Testis (tissue), 5 donors: ENCODE measurements at places on chromosomes 16 and 17. TPM values are rescaled to one million over a fixed set of nuclear protein-coding genes. Genes with fewer than 3 reads are reported as not detected.

ZSCAN10 gene
- total RNA-seq = 0.79 TPM

CACNB1 gene
- 19.8 TPM for total RNA-seq

TMUB2 gene
- 63.1 TPM for total RNA-seq

FOXC2 gene
- 11.2 TPM for total RNA-seq

KRT24 gene
- total RNA-seq = not detected

LUC7L3 gene
- 160 TPM for total RNA-seq

ZDHHC1 gene
- 62.7 TPM for total RNA-seq

OR1A1 gene
- total RNA-seq = not detected

BRIP1 gene
- total RNA-seq = 10.6 TPM

GRCh38 chr16:8928467-8928957 lies 35.2 kb downstream of the USP7 start:
- no peaks in the 10 kb centered on the region for H3K36me3 ChIP-seq
- H3K4me3 ChIP-seq = no peak overlapping the region
- no peak overlapping the region for H3K27ac ChIP-seq
- H3K27me3 ChIP-seq = no peaks in the 10 kb centered on the region

DNA sequence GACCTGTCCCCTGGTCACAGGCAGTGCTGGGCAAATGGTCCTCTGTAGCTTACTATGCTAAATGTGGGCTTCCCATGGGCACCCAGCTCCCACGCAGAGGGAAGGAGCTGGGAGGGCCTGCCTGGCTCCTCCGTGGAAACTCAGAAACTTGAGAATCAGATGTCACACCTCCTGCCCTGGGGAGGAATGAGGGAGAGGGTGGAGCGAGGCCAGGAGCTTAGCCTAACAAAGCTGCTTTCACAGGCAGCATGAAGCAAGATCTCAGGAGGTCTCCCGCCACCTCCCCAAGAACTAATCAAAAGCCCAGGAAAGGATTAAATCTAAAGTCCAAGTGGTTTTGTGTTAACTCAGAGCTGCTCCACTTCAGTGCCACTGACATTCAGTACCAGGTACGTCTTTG lies 33.6 kb upstream of the XYLT2 start:
- DNase-seq = no peak
- H3K4me1 ChIP-seq = peaks cover 7% of the 10 kb centered on the region
- H3K36me3 ChIP-seq = no peaks in the 10 kb centered on the region
- no peak overlapping the region for H3K4me3 ChIP-seq
- no peak overlapping the region for H3K27ac ChIP-seq

GRCh38 chr16:16578701-16579100 lies 199.8 kb downstream of the NPIPA7 start:
- no peaks in the 10 kb centered on the region for H3K4me1 ChIP-seq
- no peaks in the 10 kb centered on the region for H3K36me3 ChIP-seq
- H3K27me3 ChIP-seq = no peaks in the 10 kb centered on the region
- DNase-seq = no peak
- H3K4me3 ChIP-seq = no peak overlapping the region

DNA sequence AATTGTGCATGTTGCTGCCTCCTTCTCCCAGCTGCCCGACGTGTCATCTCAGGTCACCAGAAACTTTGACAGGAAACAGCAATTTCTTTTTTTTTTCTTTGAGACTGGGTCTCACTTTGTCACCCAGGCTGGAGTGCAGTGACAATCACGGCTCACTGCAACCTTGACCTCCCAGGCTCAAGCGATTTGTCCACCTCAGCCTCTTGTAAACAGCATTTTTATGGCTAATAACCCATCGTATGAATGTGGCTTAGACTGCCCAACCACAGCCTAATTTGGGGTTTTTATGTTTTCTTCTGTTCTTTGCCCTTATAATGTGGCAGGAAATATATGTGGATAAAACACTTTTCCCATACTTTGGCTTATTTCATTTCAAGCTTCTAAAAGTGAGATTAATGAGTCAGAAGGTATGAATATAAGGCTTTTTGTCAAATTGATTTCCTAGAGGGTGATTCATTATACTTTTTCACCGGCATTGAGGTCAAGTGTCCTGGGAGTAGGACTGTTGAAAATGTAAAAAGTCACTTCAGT lies 31.0 kb upstream of the SLC5A10 start:
- no peak overlapping the region for H3K4me3 ChIP-seq
- DNase-seq = no peak
- no peaks in the 10 kb centered on the region for H3K36me3 ChIP-seq
- no peaks in the 10 kb centered on the region for H3K27me3 ChIP-seq

GRCh38 chr17:38906460-38907228 lies 18.8 kb upstream of the LASP1NB start:
- peaks cover 16% of the 10 kb centered on the region for H3K4me1 ChIP-seq
- no peak overlapping the region for H3K27ac ChIP-seq
- no peak overlapping the region for H3K4me3 ChIP-seq
- DNase-seq = no peak
- H3K36me3 ChIP-seq = no peaks in the 10 kb centered on the region

DNA sequence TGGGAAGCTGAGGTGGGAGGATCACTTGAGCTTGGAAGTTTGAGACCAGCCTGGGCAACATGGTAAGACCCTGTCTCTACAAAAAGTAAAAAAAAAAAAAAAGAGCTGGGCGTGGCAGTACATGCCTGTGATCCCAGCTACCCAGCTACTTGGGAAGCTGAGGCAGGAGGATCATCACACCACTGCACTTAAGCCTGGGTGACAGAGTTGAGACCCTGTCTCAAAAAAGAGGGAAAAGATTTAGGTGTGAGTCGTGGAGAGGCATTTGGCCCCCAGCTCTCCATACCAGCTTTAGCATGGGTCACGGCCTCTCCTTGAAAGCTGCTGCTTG lies 19.1 kb downstream of the ST6GALNAC2 start:
- no peak overlapping the region for H3K4me3 ChIP-seq
- no peak overlapping the region for H3K27ac ChIP-seq
- peaks cover 29% of the 10 kb centered on the region for H3K4me1 ChIP-seq
- no peaks in the 10 kb centered on the region for H3K36me3 ChIP-seq
- DNase-seq = no peak
- no peaks in the 10 kb centered on the region for H3K27me3 ChIP-seq

GRCh38 chr17:15263680-15264079 lies 1.4 kb downstream of the PMP22 start:
- peak overlapping the region; percentile 93 for H3K27ac ChIP-seq
- no peak for DNase-seq
- no peaks in the 10 kb centered on the region for H3K36me3 ChIP-seq
- peaks cover 16% of the 10 kb centered on the region for H3K4me1 ChIP-seq

DNA sequence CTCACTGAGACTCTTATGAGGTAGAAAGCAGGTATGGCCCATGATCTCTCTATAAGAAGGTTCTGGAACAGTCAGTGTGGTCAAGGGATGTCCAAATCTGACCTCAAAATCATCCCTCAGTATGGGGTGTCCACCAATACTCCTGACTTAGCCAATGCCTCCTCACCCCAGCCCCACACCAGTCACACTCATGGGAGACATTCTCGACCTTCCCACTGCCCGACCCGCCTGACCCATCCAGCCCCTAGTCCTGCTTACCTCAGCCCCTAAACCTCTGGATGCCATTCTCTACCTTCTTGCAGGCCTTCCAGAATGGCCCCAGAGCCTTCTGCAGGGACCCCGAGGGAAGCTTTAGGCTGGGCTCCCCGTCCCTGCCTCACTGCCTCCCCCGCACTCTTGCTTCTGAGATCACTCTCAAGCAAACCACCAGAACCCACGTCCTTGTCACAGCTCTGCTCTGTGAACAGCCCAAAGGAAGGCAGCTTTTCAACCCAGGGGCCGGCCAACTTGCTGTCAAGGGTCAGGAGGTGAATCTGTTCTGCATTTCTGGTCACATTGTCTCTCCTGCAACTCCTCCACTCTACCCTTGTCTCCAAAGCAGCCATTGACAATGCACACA lies 44.9 kb upstream of the RBFOX3 start:
- no peak overlapping the region for H3K4me3 ChIP-seq
- no peaks in the 10 kb centered on the region for H3K27me3 ChIP-seq
- no peaks in the 10 kb centered on the region for H3K36me3 ChIP-seq
- H3K4me1 ChIP-seq = peaks cover 9% of the 10 kb centered on the region

DNA sequence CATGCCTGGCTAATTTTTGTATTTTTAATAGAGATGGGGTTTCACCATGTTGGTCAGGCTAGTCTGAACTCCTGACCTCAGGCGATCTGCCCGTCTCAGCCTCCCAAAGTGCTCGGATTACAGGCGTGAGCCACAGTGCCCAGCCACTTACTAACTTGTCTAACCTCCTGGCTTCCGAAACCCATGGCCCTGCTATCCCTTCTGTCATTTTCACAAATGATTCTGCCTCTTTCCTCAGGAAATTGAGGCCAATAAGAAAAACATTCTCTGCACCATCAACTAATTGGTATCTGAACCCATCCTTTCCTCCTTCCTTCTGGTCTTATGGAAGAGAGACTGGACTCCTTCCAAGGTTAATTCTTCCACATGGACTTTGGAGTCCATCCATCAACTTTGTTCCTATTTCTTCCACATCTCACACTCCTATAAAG lies 27.9 kb upstream of the TNRC6A start:
- H3K36me3 ChIP-seq = no peaks in the 10 kb centered on the region
- no peaks in the 10 kb centered on the region for H3K27me3 ChIP-seq
- no peaks in the 10 kb centered on the region for H3K4me1 ChIP-seq
- DNase-seq = no peak
- H3K4me3 ChIP-seq = no peak overlapping the region

DNA sequence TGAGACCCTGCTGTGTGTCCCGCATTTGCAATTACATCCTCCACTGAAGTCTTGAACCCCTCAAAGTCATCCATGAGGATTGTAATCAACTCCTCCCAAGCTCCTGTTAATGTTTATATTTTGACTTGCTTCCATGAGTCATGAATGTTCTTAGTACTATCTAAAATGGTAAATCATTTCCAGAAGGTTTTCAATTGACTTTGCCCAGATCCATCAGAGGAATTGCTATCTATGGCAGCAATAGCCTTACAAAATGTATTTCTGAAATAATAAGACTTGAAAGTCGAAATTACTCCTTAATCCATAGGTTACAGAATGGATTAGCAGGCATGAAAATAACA lies 2.5 kb upstream of the C16orf87 start:
- H3K4me1 ChIP-seq = peaks cover 8% of the 10 kb centered on the region
- H3K36me3 ChIP-seq = no peaks in the 10 kb centered on the region
- DNase-seq = no peak
- H3K27ac ChIP-seq = no peak overlapping the region
- H3K27me3 ChIP-seq = no peaks in the 10 kb centered on the region

- no peaks in the 10 kb centered on the region for H3K36me3 ChIP-seq
- H3K4me1 ChIP-seq = peaks cover 27% of the 10 kb centered on the region
- H3K27me3 ChIP-seq = no peaks in the 10 kb centered on the region
- no peak overlapping the region for H3K27ac ChIP-seq
These were observed 970 bp upstream of the HSD11B2 start for GRCh38 chr16:67429799-67430503.

GRCh38 chr17:74690409-74690825 lies 22.3 kb downstream of the CD300LF start:
- H3K4me1 ChIP-seq = no peaks in the 10 kb centered on the region
- no peak overlapping the region for H3K27ac ChIP-seq
- no peak overlapping the region for H3K4me3 ChIP-seq
- no peaks in the 10 kb centered on the region for H3K27me3 ChIP-seq

GRCh38 chr17:4236456-4236855 lies 27.3 kb downstream of the ANKFY1 start:
- H3K36me3 ChIP-seq = no peaks in the 10 kb centered on the region
- no peak overlapping the region for H3K27ac ChIP-seq
- DNase-seq = no peak
- H3K27me3 ChIP-seq = no peaks in the 10 kb centered on the region
- H3K4me1 ChIP-seq = no peaks in the 10 kb centered on the region

GRCh38 chr17:37737971-37738370 lies 6.9 kb downstream of the HNF1B start:
- DNase-seq = no peak
- peaks cover 5% of the 10 kb centered on the region for H3K4me1 ChIP-seq
- H3K4me3 ChIP-seq = no peak overlapping the region
- H3K27me3 ChIP-seq = peaks cover 6% of the 10 kb centered on the region

- no peak overlapping the region for H3K4me3 ChIP-seq
- no peaks in the 10 kb centered on the region for H3K27me3 ChIP-seq
- H3K4me1 ChIP-seq = no peaks in the 10 kb centered on the region
- H3K27ac ChIP-seq = no peak overlapping the region
- DNase-seq = no peak
These were observed 2.0 kb upstream of the PMFBP1 start for GRCh38 chr16:72173997-72174396.

- no peaks in the 10 kb centered on the region for H3K27me3 ChIP-seq
- no peaks in the 10 kb centered on the region for H3K4me1 ChIP-seq
- no peaks in the 10 kb centered on the region for H3K36me3 ChIP-seq
- H3K27ac ChIP-seq = no peak overlapping the region
- no peak for DNase-seq
These were observed 2339.5 kb downstream of the TP53TG3F start for GRCh38 chr16:35798885-35799426.

DNA sequence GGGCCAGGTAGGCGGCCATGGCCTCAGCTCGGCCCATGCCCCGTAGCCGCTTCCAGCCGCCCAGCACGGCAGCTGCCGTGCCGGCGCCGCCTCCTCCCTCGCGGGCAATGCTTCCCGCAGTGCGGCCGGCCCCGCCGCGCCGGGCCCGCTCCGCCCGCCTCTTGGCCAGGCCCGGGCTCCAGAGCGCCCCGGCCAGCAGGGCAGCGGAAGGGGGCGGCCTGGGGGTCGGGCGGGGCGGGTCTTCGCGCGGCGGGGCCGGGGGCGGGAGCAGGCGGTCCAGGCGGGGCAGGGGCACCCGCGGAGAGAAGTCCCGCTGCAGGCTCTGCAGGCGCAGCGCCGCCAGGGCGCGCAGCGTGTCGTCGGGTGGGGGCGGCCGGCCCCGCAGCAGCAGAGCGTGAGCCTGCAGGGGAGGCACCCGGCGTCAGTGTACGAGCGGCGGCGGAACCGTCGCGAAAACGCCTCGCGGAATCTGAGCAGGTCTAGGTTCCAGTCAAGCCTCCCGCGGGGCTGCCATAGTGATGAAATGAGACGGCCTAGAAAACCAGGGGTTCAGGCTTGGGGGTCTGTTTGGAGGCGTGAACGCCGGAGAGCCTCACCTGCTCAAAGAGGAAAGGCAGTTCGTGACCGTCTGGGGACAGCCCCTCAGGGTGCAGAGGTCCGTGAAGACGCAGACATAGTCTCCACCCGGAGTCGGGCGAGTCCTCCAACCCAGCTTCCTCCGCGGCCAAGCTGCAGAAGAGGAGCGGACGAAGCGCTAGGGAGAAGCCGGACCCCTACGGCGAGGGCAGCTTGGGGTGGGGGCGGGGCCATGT lies 6.6 kb downstream of the PLEKHH3 start:
- peak; percentile 37 for DNase-seq
- peaks cover 79% of the 10 kb centered on the region for H3K4me1 ChIP-seq
- H3K27ac ChIP-seq = peak overlapping the region; percentile 44
- no peaks in the 10 kb centered on the region for H3K36me3 ChIP-seq
- H3K27me3 ChIP-seq = no peaks in the 10 kb centered on the region
- peak overlapping the region; percentile 39 for H3K4me3 ChIP-seq
